ENCODE measurements at places on chromosomes 11 and 22. TPM values are rescaled to one million over a fixed set of nuclear protein-coding genes. Genes with fewer than 3 reads are reported as not detected.
A peak's percentile ranks its signal among the peaks of the same experiment; 100 is the strongest.

DNA sequence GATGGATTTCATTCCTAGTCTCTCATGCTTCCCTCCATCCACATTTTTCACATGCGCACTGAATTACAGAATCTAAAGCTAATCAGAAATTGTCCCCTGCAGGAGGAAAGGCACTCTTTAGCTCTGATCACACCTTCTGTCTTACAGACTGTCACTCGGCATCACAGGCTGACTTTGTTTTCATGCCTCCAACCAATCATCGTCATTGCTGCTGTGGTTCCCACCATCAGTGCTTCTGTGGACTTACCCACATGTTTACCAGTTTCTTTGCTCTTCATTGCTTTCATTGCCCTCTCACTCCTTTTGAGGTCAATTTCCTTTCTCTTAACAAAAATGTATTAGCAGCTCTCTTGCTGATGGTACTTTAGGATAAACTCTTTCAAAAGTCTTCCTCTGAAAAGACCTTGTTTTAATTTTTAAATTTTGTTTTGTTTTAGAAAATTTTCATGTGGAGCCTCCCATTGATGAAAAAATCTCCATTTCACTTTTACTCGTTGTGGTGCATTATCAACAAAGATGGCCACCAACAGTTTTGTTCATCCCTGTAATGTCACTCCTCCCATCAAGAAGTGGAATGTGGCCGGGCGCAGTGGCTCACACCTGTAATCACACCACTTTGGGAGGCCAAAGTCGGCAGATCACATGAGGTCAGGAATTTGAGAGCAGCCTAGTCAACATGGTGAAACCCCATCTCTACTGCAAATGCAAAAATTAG lies 20.2 kb upstream of the TREH start:
- DNase-seq, result no peak

DNA sequence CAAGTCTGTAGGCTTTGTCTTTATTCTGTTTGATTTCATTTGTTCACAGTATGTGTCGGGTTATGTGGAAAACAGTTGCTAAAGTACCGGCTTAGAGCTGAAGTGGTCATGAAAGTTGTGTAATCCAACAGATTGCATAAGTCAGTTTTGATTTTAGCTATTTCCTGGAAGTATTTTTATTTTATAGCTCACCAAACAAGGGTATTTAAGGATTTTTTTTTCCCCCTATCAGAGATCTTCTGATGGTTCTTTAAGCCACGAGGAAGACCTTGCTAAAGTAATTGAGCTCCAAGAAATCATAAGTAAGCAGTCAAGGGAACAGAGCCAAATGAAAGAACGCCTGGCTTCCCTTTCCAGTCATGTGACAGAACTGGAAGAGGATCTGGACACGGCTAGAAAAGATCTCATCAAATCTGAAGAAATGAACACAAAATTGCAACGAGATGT lies 55.9 kb downstream of the PPFIA1 start:
- no peak for DNase-seq

DNA sequence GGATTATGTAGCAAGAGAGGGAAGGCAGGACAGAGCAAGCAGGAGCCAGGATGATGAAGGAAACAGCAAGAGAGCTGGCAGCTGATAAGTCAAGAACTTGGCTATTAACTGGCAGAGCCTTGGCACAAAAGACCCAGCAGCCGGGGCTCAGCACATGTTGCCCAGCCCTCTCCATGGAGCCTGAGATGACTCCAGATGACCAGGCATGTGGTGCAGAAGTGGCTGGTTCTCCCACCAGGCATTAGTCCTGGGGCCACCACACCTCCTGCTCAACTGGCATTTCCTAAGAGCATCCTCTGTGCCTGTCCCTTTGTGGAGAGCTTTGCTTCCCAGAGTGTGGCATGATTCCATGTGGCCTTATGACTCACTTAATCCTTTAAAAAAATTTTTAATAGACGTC lies 522.6 kb downstream of the MN1 start:
- DNase-seq, result no peak

GRCh38 chr11:119284344-119285157 lies 32.4 kb downstream of the MCAM start:
- no peak for DNase-seq

Gene OR5M10
- total RNA-seq, result not detected

Gene TSGA10IP
- total RNA-seq, result not detected

- no peak for DNase-seq
Observed at GRCh38 chr11:10551845-10552352, 10.9 kb upstream of the RNF141 start.

GRCh38 chr11:31818874-31819331 lies 7.8 kb upstream of the PAX6 start:
- peak; percentile 61 for DNase-seq

GRCh38 chr11:93841446-93841845 lies 9.0 kb downstream of the VSTM5 start:
- DNase-seq, result no peak

GRCh38 chr11:87092159-87092558 lies 54.4 kb downstream of the TMEM135 start:
- no peak for DNase-seq

- DNase-seq, result peak; percentile 82
Observed at GRCh38 chr11:87421422-87421821, 383.7 kb downstream of the TMEM135 start.

Gene OR52R1
- not detected for total RNA-seq

Gene IL18BP
- 19.5 TPM for total RNA-seq

Gene OR10A2
- total RNA-seq, result not detected

DNA sequence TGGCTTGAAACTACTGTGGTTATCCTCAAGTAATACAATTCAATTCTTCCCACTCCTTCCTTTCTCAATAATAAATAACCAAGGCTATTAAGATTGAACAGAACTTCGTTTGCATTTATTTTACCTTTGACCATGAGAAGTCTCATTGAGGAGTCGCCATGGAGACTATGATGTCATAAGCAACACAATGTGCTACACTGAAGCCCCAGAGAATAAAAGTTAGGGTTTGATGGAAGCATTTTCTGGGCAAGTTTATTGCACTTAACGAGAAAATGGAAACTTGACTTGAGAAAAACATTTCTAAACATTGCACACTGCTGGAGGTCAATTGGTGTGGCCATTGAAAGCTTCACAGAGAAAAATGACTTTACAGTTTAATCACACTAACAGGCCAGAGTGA lies 121.5 kb downstream of the FAM76B start:
- no peak for DNase-seq

- DNase-seq, result no peak
Observed at GRCh38 chr22:49751966-49752597, 75.6 kb downstream of the BRD1 start.

- no peak for DNase-seq
Observed at GRCh38 chr11:95697614-95698408, 91.8 kb downstream of the FAM76B start.

GRCh38 chr11:16788141-16789062 lies 50.0 kb downstream of the C11orf58 start:
- DNase-seq, result peak; percentile 72

Gene INSC
- 0.41 TPM for total RNA-seq

GRCh38 chr22:46636221-46637002 lies 16.2 kb downstream of the GRAMD4 start:
- DNase-seq, result peak; percentile 48

Gene SYT13
- 6.8 TPM for total RNA-seq
